ENCODE measurements at places on chromosomes 3 and 15. TPM values are rescaled to one million over a fixed set of nuclear protein-coding genes. Genes with fewer than 3 reads are reported as not detected.

The ACKR4 gene
- total RNA-seq, result not detected

The GPR171 gene
- total RNA-seq, result 85.8 TPM

The ZCWPW2 gene
- total RNA-seq, result not detected

The SERINC4 gene
- total RNA-seq, result 0.08 TPM

The TRANK1 gene
- 2.7 TPM for total RNA-seq

DNA sequence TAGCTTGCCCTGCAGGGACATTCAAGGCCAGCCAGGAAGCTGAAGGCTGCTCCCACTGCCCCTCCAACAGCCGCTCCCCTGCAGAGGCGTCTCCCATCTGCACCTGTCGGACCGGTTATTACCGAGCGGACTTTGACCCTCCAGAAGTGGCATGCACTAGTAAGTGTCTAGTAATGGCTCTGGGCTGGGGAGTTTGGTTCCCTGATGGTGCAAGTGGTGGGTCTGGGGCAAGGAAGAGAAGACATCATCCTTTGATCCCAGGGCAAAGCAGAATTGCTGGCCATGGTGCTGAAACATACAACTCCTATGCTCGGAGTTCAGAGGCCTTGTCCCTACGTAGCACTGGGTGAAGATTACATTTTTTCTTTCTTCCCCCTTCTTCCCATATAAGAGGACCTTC, 311.4 kb downstream of the EPHB1 start:
- no peak for DNase-seq

- no peak for DNase-seq
These were observed 551 bp downstream of the PML start for GRCh38 chr15:73994912-73995622.

GRCh38 chr15:98281130-98281529, 320.6 kb downstream of the ARRDC4 start:
- DNase-seq, result no peak

- DNase-seq, result no peak
These were observed 289.1 kb downstream of the TIGIT start for GRCh38 chr3:114582929-114583328.

DNA sequence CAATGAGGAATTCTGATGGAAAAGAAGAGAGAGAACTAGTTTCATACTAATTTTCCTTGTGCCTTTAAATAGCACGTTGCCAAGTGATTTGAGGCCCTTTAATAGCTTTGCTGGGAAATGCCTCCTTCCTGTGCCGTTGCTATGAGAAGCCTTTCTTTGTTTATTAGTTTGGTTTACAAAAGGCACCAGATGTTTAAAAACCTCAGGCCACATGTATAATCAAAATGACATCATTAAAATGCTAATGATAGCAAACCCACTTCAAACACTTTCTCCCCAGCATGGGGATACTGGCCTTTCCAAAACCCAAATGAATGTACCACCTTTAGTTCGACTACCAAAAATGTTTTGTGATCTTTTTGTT, 50.0 kb upstream of the TBC1D23 start:
- DNase-seq, result no peak

GRCh38 chr3:61594144-61594963, 33.0 kb downstream of the PTPRG start:
- no peak for DNase-seq

- DNase-seq, result no peak
These were observed 95.4 kb downstream of the PLOD2 start for GRCh38 chr3:146065573-146066006.

DNA sequence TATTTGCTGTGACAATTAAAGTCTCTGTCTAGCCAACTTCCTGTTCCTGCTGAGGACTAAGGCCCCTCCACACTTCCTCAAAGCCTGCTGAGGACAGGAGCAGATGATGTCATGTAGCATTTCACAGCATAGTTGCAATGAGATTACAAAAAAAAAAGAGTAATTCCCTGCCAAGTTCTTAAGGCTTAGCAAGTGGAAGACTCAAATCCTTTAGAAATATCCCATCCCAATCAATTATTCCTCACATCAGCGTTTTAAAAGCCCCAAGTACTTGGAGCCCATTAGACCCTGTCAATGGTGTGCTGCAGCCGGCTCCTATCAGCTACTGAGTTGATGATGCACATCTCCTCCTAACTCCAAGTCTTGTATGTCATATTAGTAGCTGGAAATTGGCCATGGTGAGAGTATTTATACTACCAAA, 51.7 kb downstream of the TRANK1 start:
- DNase-seq, result peak; percentile 15

DNA sequence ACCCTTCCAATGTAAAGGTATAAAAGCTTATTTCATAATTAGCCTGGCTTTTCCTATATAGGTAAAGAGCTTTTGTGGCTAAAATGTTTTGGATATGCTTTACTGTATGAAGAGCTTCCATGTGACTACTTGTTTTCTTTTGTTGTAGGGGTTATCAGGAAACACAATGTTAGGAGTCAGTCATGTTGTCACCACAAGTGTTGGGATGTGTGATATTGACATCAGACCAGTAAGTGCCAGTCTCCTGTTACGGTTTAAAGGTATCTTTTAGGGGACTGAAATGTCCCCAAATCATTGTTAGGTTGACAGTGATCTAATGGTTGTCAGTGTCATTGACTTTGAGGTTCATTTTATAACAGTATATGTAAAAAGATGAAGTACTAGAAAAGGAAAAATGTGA, 18.3 kb downstream of the ACTL6A start:
- no peak for DNase-seq

- no peak for DNase-seq
These were observed 50.9 kb downstream of the CEP63 start for GRCh38 chr3:134536781-134537180.

DNA sequence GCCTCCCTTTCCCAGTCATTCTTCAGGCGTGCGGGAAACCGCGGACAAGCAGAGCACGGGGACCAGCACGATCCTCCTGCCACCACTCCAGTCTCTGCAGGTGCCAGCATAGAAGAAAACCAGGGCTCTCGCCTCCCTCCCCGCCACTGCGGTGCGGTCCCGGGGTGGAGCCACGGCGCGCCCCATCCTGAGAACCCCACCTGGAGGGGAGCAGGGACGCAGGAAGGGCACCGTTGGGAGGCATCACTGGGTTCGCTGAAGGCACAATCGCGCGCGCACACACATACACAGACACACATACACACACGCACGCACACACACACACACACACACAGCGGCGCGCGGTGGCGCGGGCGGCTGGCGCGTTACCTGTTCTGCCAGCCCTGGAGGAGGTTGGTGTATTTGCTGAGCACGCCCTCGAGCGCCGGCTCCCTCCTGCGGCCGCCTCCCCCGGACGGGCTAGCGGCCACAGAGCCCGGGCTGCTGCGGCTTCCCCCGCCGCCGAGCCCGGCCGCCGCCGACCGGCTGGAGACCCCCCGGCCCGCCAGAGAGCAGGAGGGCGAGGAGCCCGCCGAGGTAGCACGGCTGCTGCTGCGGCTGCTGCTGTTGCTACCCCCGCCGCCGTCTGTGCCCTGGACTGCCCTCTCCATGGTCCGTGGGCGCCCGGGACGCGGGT, 394 bp downstream of the OSBPL10 start:
- DNase-seq, result peak; percentile 18

DNA sequence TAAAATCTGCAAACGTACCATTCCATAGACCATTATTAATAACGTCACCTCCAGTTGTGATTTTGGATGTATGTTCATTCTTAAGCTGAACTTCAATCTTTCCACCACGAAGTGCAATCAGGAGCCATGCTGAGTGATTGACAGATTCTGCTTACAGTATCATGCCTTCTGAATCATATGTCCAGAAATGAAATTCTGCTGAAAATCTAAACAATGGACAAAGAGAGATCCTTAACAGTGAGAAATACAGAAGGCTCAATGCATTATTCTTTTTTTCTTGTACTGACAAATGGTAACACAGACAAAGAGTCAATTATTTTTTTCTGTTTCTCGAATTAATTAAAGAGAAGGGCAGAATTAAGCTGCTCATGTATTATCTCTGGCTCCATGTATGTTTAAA, 1114.5 kb downstream of the EPHA3 start:
- no peak for DNase-seq

- DNase-seq, result peak; percentile 47
These were observed 21.9 kb downstream of the LTF start for GRCh38 chr3:46442576-46443530.

DNA sequence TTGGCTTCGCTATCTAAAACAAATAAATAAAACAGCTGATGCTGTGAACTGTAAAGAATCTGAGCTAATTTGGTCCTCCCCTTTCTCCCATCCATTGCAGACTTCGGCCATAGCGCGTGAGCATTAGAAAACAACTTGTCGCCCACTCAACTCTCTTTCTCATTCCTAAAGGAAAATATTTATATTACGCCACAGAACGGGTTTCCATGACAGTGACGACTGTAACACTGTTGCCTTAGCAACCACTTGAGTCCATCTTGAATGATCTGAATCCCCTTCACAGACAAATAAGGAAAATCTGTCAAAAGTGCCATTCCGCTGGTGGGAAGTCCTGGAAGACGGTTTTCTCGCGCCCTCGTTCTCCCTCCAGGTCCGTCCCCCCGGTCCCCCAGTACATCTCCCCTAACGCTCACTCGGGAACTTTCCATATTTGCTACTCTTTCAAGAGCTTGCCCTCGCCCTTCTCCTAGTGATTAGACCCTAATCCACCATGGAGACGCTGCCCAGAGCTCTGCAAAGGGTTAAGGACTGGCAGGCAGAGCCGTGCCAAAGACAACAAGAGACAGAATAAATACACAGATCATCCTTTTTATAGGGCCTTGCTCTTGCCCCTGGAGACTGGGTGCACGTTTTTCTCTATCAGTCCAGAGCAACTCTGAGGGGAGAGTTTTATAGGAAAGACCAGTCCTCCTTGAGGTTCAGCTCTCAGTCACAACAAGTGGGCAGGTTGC, 50.5 kb downstream of the CRYGS start:
- no peak for DNase-seq

GRCh38 chr3:38590521-38590920, 59.0 kb downstream of the SCN5A start:
- DNase-seq, result no peak

DNA sequence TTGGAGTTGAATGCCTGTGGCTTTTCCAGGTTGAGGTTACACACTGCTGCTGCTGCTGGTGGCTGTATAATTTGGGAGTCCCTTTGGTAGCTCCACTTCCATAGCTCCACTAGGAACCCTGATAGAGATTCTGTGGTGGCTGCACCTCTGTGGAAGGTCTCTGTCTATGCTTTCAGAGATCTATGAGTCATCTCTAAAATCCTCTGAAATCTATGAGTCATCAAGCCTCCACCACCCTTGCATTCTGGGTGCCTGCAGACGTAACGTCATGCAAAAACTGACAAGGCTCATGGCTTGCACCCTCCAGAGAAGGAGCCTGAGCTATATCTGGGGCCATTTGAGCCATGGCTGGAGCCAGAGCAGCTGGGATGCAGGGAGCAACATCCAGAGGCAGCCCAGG, 1037.0 kb upstream of the CFAP20DC start:
- peak; percentile 12 for DNase-seq
